ENCODE measurements at places on chromosomes 1 and 21.

DNA sequence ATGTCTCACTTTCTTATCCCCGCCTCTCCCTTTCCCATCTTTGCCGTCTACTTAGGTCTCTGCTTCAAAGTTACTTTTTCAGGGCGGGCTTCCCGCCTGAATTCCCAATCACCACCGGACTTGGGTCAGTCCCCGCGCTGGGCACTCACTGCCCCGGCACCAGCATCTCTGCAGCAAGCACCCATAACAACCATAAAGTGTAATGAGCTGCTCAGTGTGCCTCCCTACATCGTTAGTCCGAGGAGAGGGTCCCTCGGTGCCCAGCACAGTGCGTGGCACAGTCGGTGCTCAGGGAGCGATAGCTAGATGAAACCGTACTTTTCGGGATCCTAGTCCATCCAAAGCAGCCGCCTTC, 633 bp upstream of the CTPS1 start:
- no peak for DNase-seq

DNA sequence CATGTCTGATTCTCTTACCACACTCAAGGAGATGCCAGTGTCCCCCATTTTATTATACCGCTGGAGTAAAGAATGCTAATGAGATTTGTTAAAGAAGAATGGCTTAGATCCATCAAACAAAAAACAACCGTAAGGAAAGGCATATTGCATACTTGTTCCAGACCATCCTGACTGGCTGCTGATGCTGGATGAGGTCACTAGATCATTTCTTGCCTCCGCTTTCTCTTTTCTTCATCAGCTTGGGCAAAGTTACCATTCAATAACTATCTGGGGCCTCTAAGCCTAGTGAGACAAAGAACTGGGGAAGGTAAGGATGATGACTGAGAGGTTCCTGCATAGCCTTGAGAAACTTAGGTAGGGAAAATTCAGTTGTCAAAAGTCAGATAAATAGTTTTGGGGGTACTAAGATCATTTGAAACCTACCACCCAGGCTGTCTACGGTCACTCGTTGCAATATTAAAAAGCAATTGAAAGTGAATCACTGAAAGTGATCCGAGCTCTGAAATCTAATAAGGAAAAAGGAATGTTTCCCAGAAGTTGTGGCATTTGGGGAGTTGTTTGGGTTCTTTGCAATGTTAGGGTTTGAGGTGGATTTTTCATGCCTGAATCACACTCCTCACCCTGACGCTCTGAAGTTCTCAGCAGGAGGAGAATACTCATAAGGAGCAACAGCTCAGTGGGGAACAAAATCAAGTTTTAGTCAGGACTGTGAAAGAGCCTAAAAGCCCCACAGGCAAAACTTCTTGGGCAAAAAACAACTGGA, 176.8 kb downstream of the HHIPL2 start:
- DNase-seq, result no peak

- no peak for DNase-seq
Measured at GRCh38 chr1:162070825-162071224, 1.3 kb downstream of the NOS1AP start.

- DNase-seq, result no peak
Measured at GRCh38 chr1:160789051-160789701, 6.8 kb upstream of the LY9 start.

DNA sequence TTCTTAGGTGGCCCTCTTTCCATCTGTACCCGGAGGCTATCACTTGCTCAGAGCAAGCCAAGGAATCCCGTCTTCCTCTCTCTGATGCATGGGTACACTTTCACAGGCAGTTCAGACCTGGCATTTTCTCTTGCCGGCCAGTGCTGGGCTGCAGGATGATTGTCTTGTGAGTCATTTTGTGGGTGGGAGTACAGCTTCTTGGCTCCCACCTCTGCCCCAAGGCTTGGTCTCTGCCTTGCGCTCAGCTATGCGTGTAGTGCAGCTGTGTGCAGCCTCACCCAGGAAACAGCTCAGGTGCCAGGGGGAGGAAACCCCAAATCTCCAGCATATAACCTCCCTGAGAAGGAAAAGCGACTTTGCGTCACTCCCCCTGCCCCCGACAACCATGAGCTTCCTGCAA, 3.9 kb upstream of the AJAP1 start:
- DNase-seq, result no peak

DNA sequence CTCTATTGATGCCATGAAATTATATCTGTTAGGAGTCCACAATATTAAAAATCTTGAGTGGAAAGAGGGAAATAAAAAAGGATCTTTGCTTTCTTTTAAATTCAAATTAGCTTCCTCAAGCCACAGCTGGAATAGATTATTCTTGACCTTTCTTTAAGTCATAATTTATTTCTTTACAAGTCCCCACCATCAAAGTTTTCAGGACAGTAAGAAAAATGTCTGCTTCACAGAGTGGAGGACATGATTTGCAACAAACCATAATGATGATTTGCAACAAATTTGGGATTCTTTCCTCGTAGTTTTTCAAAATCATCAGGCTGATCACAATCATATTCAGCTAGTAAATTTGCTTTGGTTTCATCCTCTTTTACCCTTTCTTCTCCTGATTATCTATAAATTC, 301.8 kb upstream of the NRIP1 start:
- DNase-seq, result no peak

GRCh38 chr1:159849626-159850366, 12.7 kb downstream of the VSIG8 start:
- no peak for DNase-seq

DNA sequence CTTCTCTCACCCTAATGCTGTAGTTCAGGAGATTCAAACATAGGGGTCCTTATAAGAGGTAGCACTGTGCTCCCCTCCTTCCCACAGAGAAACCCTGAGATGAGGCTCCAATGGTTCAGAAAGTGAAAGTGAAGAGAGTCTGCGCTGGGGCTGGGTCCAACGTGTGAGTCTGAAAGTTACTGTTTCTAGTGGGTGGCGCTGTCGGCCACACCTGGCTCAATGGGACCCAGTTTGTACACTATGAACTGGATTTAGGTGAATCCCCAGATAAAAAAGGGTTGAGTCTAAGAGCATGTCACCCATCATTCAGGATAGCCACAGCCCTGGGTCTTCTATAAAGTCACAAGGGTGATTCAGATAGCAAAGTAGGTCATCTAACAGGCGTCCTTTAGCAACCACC, 2.8 kb downstream of the SMCP start:
- no peak for DNase-seq

GRCh38 chr1:41010345-41010744, 11.2 kb downstream of the SLFNL1 start:
- no peak for DNase-seq

DNA sequence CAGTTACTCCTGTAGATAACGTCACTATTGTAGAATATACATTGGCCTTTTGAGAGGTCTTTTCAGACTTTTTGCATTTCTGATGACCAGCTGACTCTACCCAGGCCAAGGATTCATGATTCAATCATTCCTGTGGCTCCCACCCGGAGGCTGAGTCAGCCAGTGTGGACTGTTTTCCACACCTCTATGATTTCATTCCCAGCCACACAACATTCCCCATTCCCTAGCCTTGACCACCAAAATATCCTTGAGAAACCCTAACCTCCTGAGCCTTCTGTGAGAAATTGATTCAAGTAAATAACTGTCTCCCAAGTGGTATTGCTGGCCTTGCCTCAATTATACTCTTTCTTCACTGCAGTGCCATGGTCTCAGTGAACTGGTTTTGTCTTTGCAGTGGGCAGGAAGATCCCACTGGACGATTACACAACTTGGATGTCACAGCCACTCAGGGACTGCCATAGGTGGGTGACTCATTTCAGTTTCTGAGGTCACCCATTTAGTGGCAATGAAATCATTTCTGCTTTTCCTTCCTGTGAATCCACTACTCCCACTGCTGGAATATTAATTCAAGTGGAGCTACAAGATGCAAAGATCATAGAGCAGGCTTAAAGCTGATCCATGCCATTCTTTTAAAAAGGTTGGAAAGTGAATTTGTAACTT, 518.6 kb upstream of the ZP4 start:
- no peak for DNase-seq

DNA sequence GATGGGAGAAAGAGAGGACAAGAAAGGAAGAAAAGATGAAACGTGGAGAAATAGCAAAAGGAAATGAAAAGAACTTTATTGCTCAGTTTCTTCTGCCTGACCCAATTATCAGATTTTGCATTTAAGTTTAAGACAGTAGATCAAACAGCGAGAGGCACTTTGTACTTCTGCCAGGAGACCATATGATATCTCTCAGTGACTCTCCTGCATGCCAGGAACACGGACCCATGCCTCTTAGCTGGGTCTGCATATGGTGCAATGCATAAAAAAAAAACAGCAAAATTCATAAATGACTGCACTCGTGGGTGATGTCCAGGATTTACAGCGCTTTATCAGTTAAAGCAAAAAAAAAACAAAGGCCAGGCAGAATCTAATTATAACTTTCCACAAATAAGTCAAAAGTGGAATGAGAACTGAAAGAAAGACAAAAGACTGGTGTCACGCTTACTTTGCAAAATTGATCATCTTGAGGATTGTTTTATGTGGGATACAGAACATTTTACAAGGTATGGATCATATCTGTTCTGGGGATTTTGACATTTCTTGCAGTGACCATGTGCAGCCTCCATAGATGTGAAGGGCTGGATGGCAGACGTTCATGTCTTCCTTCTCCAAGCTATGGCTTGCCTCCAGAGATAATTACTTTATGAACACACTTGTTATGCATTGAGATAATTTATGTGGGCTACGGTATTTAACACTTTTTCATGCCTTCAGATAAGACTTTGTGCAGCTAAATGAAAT, 79.5 kb downstream of the RUNX1 start:
- no peak for DNase-seq

- DNase-seq, result no peak
Measured at GRCh38 chr1:112389689-112390088, 6.3 kb upstream of the CTTNBP2NL start.

DNA sequence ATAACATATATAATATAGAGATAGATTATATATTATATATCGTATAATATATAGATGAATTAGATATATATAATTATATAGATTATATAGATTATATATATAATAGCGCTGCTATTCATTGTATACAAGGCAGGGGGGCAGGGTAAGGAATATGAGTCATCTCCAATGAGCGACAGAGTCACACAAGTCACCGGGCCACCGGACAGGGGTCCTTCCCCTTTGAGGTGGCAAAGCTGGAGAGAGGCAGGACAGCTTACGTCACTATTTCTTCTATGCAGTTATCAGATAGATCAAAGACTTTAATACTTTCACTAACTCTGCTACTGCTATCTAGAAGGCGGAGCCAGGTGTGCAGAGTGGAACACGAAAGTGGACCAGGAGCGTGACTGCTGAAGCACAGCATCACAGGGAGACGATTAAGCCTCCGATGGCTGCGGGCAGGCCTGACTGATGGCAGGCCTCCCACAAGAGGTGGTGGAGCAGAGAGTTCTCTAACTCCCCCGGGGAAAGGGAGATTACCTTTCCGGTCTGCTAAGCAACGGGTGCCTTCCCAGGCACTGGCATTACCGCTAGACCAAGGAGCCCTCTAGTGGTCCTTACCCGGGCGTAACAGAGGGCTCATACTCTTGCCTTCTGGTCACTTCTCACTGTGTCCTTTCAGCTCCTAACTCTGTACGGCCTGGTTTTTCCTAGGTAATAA, 2154.7 kb downstream of the MRPL39 start:
- no peak for DNase-seq

- DNase-seq, result no peak
Measured at GRCh38 chr1:76005765-76006164, 68.8 kb upstream of the ST6GALNAC3 start.

GRCh38 chr1:161113915-161114314, 3.9 kb downstream of the PFDN2 start:
- DNase-seq, result no peak

GRCh38 chr1:158331481-158332150, at the start of gene CD1B:
TSS of gene CD1B (minus strand) at chr1:158331531. CDS start at chr1:158331423, 108 bp downstream.
- DNase-seq, result no peak

DNA sequence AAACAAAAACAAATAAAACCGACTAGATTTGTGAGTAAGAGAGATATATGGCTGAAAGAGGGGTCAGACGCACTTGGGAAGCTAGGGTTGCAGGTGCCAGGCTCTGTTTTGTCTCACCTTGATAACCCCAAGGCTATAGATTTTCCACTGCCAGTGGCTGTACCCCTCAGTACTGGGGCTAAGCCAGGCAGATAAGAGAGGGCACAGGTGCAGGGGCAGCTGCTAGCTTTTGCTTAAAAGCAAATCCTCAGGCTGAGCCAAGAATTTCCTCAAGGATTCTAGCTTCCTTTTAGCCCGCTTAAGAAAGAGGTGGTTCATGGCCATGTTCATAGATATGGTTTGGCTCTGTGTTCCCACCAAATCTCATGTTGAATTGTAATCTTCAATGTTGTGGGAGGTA, 57.9 kb downstream of the OVGP1 start:
- no peak for DNase-seq

DNA sequence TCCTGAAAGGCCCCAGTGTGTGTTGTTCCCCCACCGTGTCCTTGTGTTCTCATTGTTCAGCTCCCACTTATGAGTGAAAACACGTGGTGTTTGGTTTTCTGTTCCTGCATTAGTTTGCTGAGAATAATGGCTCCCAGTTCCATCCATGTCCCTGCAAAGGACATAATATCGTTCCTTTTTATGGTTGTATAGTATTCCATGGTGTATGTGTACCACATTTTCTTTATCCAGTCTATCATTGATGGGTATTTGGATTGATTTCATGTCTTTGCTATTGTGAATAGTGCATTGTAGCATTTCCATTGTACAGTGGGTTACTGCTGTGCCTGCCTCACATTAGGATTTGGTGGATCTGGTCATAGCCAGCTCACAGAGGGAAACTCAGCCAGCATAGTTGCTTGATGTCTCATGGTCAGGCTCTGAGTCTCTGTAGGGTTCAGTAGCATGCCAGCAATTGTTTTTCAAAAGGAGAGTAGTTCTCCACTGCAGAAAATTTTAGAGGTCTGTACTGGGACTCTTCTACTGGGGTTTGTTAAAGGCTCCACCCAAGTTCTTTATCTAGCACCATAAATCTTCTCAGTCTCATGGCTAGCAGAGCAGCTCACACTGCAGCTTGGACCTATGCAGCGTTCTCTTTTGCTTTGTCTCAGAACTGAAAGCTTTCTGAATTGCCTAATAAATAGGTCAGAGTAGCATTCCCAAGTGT, 41.0 kb downstream of the RUNX3 start:
- DNase-seq, result no peak

DNA sequence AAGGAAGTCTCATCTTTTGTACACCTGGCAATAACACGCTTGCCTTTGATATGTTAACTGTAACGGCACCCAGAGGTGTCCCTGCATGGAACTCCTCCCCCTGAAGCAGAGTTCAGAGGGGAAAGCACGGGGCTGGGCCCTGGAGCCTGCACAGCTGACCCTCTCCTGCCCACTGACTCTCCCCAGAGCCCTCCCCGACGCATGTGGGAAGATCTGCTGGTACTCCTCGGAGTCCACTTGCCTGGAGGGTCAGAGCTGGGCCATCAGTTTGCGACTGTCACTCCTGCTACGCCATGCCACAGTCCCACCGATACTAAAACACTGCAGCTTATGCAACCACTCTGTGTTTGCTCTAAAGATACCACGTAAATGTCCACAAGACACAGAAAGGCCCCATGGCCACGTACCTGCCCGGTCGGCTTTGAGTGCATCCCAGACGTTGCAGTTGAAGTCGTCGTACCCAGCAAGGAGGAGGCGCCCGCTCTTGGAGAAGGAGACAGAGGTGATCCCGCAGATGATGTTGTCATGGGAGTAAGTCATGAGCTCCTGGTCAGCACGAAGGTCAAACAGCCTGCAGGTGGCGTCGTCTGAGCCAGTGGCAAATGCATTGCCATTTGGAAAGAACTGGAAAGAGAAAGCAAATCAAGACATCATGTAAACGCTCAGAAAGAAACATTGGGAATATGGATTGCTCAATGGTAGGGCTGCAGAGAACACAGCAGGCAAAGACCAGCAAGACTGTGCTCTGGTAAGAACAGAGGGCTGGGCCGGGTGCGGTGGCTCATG, 10.6 kb upstream of the NADK start:
- DNase-seq, result no peak

Measured in activated naive CD4-positive, alpha-beta T cell treated with anti-CD3 and anti-CD28 coated beads, Interleukin-2, amount 50 U/mL, for 16 hours (primary cell).